Activated CD4-positive, alpha-beta T cell treated with anti-CD3 and anti-CD28 coated beads for 48 hours (primary cell): ENCODE measurements at places on chromosomes 13 and 19.
A peak's percentile ranks its signal among the peaks of the same experiment; 100 is the strongest.

DNA sequence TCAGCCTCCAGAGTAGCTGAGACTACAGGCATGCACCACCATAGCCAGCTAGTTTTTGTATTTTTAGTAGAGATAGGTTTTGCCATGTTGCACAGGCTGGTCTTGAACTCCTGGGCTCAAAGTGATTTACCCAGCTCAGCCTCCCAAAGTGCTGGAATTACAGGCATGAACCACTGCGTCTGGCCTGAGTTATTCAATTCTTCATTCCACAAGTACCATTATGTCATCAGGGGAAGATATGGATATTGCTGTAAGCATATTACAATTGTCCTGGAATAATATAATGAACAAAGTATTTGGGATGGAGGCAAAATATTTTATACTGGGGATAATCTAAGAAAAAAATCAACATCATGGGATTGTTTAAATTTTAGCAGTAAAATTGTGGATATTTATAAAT is 646.0 kb upstream of the SLITRK6 start:
- no peak for DNase-seq

GRCh38 chr19:48271531-48272151 is 1.8 kb downstream of the ZNF114 start:
- DNase-seq = peak; percentile 37

DNA sequence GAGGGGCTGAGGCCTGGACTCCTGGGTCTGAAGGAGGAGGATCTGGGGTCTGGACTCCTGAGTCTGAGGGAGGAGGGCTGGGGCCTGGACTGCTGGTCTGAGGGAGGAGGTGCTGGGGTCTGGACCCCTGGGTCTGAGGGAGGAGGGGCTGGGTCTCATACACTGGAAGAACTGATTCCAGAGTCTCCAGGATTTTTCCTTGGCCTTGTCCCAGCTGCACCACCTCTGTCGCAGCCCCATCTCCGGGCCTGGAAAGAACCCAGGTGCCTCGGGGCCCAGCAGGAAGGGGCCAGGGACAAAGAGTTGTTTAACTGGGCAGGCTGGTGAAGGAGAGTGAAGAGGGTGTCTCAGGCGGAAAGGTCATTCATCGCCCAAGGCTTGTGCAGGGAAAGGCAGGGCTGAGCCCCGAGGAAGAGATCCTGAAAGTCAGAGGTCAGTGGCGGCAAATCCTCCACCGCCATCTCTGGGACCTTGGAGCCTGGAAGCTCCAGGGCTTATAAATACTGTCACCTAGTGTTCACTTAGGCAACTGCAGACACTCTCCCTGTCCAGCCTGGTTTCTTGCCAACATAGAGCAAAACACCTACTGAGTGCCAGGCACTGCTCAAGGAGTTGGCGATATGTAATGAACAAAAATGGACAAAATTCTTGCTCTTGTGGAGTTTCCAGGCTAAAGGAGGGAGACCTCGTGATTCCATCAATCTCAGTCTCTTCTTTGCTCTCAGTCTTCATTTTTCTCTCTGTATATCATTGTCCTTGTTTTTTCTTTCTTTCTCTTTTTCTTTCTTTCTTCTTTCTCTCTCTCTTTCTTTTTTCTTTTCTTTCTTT is 4.4 kb upstream of the KCNN4 start:
- DNase-seq = peak; percentile 66

- DNase-seq = no peak
Observed at GRCh38 chr13:64723724-64724123, 2506.4 kb downstream of the PCDH9 start.

DNA sequence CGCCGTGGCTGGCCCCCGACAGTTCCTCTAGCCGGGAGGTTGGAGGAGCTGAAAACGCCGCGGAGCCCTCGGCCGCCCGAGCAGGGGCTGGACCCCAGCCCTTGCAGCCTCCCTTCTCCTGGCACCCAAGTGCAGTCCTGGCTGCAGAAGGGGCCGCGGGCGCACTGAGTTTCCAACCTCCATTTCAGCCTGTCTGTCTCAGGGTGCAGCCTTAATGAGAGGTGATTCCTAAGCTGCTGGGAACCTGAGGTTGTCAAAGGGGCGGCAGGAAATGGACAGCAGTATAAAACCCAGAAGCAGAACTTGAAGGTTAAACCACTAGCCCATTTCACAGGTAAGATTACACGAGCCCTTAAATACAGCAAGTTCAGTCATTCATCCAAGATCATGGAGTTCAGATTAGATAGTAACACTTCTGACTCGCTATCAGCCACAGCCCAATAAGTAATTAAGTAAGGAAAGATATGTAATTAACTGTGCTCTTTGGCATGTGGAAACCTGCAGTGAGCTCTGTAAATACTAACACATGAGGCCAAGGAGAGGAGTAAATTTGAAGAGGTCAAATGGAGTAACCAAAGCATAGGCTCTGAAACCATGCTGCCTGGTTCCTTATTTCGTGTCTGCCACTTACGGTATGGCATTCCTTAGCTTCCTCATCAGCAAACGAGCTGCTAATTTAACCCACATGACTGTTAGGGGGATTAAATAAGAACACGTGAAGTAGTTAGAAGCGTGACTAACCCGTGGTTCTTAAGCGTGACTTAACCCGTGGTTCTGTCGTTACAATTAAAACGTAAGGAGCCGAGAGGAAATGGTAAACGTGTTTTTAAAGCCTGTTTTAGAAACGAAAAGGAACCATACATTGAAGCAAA is 686 bp downstream of the SETDB2 start:
- DNase-seq = peak; percentile 15

- no peak for DNase-seq
Observed at GRCh38 chr13:43514311-43514710, 272.5 kb downstream of the ENOX1 start.

DNA sequence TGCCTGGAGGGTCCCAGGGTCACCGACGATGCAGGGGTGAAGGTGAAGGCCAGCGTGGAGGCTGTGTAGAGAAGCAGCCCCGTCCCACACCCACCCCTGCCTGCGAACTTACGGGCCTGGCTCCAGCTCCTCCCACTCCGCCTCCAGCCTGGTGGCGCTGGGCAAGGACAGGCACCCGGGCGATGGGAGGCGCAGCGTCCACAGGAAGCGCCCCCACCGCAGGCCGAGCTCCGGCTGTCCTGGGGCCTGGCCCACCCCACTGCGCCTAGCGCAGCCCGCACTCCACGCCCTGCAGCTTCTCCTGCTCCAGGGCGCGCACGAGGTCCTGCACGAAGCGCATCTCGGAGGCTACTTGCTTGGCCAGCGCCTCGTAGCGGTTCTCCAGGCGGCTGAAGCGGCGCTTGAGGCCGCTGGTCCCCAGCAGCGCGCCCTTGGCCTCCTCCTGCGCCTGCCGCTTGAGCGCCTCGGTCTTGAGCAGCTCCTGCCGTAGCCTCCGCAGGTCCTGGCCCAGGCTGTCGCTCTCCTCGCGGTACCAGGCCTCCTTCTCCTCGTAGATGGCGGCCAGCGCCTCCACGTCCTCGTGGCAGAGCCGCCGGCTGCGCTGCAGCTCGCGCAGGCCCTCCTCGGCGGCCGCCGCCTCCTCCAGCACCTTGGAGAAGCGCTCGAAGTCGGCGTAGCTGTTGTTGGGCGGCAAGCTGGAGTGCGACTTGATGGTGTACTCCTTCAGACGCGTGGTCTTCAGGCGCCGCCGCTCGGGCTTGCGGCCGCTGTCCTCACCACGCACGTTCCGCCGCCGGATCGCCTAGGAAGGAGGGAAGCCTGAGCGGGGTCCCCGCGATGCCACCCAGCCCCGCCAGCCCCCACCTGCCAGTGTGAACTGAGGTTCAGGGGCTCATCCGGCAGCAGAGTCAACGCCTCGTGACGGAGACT is 11.8 kb downstream of the DAPK3 start:
- DNase-seq = no peak

DNA sequence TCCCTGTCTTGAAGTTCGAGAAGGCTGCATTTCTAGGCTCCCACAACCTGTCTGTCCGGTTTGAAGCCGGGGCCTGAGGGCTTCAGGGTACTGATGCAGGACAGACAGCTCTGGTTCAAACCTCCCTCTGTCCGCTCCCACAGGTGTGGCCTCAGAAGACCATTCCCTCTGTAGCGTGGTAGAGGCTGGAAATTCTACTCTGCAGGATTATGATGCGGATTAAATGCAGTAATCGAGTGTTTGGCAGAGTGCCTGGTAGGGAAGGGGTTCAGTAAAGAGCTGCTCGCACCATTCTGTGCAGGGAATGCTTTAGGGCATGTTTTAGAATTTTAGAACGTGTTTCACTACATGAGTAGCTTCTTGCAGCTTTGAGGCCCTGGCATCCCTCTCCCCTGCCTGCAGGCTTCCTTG is 30.5 kb downstream of the PPP1R37 start:
- DNase-seq = no peak

DNA sequence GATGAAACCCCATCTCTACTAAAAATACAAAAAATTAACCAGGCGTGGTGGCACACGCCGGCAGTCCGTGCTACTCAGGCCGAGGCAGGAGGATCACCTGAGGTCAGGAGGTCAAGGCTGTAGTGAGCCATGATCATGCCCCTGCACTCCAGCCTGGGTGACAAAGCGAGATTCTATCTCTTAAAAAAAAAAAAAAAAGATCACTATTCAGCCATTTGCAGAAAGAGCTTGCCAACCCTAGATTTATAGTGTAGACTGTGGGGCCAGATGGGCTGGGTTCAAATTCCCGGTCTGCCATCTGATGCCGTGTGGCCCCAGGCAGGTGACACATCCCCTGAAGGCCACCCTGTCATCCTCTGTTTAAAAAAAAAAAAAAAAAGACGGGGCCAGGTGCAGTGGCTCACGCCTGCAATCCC is 28.9 kb downstream of the SMIM24 start:
- DNase-seq = no peak

DNA sequence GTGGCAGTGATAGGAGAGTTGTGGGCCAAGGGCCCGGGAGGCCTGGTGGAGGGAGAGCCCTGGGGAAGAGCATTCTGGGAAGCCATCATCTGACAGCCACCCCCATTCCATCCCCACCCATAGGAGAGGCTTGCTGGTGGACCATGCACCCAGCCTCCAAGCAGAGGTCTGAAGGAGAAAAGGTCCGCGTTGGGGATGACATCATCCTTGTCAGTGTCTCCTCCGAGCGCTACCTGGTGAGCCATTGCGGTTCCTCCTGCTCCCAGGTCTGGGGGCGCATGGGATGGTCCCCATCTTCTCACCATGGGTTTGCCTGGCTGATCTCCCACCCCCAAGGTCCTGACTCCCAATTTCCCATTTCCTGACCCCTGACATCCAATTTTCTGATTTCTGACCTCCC is 10.5 kb downstream of the RYR1 start:
- no peak for DNase-seq
